ENCODE measurements at places on chromosomes 1 and 21.
A peak's percentile ranks its signal among the peaks of the same experiment; 100 is the strongest.

DNA sequence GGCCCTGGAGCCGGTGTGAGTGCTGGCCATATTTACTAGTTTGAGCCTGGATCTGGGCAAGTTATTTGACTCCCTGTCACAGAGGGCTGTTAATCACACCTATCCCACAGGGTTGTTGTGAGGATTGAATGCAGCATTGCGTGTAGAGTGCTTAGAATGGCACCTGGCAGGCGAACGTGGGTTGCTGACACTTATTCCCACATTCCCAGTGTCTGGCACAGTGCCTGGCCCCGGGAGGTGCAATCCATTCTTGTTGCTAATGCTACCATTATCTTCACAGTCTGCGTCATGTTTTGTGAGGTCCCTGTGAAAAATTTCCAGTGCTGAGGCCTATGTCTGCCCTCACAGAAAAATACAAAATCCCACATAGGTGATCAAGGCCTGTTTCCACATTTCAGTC, 66.1 kb downstream of the CD2 start:
- no peak for DNase-seq

DNA sequence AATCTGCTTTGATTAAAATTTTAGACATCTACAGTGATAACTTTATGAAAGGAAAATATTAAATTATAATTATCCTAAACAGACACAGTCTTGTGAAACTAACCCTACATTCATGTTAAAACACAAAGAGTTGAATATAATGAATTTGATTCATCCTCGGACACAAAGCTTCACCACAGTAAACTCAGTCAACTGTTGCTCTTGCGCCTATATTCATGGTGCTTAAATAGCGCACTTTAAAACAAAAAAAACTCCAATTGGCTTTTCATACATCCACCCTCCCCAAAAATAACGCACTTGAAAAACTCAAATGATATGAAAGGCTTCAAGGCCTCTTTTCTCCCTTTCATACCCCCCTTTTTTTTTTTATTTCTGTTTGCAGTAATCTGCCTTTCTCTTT, 260.3 kb downstream of the FAF1 start:
- DNase-seq, result no peak

GRCh38 chr1:205645519-205645918, 13.7 kb upstream of the ELK4 start:
- no peak for DNase-seq

GRCh38 chr1:201754353-201754752, 74.6 kb upstream of the IPO9 start:
- DNase-seq, result no peak

DNA sequence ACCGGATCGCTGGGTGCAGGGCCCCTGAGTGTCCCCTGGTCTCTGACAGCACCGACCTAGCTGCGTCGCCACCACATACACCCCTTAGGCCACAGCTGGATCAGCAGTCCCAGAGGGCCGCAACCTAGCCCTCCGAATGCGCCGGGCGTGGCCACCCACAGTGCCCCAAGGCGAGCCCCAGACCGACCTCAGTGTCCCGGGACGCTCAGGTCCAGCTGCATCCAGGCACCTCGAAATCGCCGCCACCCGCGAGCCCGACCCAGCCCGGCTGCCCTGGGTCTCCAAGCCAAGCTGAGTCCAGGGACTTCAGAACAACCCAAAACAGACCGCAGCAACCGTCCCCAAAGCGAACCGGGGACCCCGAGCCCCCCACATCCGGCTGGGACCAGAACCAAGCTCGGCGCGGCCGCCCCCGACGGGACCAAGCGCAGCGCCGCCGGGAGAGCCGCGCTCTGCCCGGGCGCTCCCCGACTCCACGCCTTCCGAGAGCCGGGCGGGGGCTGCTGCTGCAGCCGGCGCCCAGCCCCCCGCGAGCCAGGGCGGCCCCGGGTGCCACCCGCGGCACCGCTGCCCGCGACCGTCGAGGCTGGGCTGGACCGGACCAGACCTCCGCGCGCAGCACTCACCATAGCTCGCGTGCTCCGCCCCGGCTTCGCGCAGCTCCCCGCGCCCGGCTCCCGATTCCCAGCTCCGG, 54.6 kb upstream of the ECE1 start:
- no peak for DNase-seq

DNA sequence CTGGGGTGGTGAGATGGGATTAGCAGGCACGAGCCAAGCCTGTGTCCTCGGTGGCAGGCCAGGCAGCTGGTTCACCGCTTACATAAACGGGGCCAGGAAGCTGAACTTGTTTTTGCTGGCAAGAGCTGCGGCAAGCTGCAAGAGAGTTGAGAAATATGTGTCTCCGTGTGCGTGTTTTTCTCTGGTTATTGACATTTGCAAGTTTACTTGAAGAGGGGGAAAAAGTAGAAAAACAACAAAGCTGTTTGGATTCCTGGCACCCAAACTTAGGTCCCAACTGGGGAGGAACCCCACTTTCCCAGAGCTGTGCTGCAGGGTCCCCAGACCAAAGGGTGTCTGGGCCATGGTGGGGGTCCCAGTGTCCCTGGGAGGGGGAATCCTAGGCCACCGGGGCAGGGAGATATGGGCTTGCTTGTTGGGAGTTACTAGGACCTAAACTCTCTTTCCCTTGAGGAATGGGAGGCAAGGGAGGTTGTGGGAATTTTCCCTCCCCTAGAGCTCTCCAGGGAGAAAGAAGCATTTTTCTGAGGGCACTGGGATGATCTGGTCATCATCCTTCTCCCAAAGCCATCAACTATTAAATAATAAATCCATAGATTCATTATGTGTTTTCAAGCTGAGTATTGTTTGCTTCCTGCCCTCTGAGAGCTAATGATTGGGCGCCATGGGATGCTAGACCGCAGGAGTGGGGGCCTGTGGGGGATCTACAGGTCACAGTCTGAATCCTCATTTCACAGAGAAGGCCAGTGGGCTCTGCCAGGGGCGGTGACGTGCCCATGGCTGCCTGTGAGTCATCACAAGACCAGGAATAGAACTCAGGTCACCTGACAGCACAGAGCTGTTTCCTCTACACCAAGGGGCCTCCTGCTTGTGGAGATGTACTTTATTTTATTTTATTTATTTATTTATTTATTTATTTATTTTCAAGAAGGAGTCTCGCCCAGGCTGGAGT, 14.8 kb downstream of the IL6R start:
- peak; percentile 69 for DNase-seq

DNA sequence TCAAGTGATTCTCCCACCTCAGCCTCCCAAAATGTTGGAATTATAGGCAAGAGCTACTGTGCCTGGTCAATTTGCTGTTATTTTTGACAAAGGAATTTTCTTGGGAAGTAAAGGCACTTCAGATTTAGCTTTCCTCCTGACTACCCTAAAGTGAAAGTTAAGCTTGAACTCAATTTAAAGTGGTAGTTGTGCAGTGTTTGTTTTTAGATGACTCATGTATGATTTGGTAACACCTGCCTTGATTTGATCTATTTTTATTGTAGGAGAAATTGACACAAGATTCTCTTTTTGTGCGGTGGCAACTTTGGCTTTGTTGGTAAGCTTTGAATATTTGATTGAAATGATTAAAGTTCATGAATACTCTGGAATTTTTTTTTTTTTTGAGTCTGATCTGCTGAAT, 5.0 kb downstream of the RABGGTB start:
- no peak for DNase-seq

DNA sequence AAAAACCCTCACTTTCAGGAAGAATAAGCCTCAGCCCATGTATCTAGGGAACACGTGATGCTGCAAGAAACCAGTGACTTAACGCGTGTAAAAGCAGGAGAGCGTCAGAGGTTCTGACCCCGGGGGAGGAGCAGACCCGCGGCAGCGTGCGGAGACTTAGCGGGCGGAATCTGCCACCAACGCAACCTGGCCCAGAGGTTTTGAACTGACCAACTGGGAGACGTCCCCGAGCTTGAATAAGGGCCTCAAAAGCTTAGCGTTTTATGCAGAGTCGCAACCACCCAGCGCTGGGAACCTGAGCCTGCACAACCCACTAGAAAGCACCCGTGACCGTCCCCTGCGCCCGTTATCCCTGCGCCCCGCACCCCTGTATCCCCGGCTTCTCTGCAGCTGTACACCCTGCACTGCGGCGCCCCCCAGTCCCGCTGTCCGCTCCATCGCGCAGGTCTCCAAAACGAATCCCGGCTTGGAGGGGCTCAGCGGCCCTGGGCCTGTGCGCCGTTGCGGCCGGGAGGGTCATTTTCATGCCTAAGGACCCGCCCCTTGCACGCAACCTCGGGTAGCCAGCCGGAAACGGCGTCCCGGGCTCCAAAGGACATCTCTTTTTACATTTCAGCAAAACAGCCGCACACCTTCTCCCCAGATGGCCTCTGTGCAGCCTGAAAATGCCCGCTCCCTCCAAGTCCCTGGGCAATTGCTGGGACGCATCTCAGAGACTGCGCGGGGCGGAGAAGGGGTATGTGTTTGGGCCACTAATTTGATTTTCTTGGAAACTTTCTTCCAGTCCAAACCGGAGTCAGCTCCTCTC, 29.4 kb upstream of the TRIM17 start:
- peak; percentile 28 for DNase-seq

DNA sequence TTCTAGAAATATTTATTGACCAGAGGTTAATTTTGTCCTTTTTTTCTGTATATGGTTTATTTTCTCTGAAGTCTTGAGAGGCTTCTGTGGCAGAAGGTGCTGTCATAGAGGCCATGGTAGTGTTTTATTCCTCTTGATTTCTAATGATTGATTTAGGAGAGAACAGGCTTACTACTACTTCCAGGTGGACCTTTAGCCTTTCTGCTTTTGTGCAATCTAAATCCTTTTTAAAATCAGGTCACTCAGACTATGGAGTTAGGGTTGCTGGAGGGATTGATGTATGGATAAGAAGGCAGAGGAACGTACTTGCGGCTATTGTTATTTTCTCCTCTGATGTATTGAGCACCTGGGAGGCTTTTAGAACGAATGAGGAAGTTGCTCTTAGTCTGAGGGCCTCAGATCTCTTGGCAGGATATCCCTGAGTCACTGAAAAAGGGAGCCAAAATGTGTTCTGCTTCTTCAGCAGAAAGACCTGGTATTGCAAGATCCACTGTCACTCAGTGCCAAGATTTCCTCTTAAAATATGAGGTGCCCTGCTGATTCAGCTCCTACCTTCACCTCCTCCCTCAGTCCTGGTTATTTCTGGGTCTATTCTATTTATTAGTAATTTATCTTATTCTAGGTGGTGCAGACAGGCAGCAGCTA, 277.4 kb downstream of the ZNF648 start:
- no peak for DNase-seq

- DNase-seq, result no peak
Observed at GRCh38 chr1:97297611-97298010, 576.0 kb downstream of the PTBP2 start.

GRCh38 chr21:28445141-28445830, 547.4 kb downstream of the LTN1 start:
- DNase-seq, result no peak

GRCh38 chr1:184512724-184513123, 125.9 kb downstream of the C1orf21 start:
- DNase-seq, result no peak

Data from stimulated activated CD4-positive, alpha-beta T cell treated with anti-CD3 and anti-CD28 coated beads, Interleukin-4, amount 100 ng/mL, for 4 hours (primary cell).